ENCODE measurements at places on chromosomes 12 and 14.
A peak's percentile ranks its signal among the peaks of the same experiment; 100 is the strongest.

DNA sequence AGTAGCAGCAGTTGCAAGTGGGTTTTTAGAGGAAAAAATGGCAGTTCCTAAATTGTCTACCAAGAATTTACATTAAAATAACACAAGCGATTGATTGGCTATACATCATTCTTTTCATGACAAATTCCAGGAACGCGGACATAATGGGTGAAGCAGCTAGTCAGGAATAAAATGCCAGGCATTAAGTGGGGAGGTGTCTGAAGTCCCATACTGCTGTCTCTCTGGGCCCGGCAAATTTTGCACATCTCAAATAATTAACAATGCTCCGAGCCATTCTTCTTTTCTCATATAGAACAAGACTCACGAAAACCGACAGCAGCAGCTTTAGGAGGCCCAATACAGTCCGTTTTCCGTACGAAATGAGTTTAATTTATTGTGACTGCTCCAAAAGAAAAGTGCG, 696 bp downstream of the RPL36AL start:
- DNase-seq, result no peak

DNA sequence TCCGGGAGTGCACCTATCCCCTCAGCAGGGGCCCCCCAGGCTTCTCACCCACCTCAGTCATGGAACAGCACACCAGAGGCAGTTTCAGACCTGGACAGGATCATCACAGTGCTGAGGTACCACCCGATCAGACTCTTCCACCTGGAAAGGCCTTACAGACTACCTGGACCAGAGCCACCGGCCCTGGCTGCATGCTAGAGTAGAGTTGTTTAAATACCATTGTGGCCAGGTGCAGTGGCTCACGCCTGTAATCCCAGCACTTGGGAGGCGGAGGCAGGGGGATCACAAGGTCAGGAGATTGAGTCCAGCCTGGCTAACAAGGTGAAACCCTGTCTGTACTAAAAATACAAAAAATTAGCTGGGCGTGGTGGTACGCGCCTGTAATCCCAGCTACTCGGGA, 61.5 kb downstream of the TSPAN11 start:
- no peak for DNase-seq

DNA sequence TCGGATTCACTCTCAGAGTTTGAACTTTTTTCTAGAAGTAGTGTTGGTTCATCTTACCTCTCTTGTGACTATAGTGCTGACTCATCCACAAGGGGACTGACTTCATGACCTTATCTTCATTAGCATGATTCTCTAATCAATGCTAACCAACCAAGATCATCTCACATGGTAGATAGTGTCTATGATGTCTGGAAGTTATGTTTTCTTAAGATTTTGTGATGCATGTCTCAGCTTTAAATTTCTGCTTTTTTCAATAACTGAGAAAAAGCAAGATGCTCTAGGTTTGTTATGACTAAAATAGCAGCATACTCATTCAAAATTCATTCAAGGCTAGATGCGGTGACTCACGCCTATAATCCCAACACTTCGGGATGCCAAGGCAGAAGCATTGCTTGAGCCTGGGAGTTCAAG, 12.3 kb upstream of the SLC35E3 start:
- DNase-seq, result no peak

GRCh38 chr12:3677609-3678008, 75.3 kb downstream of the CRACR2A start:
- DNase-seq, result no peak

- DNase-seq, result no peak
Measured at GRCh38 chr12:119202544-119202943, 23.8 kb downstream of the HSPB8 start.

- DNase-seq, result no peak
Measured at GRCh38 chr12:12331896-12332295, 18.1 kb downstream of the MANSC1 start.

GRCh38 chr12:67710582-67710981, 62.0 kb downstream of the DYRK2 start:
- peak; percentile 44 for DNase-seq

DNA sequence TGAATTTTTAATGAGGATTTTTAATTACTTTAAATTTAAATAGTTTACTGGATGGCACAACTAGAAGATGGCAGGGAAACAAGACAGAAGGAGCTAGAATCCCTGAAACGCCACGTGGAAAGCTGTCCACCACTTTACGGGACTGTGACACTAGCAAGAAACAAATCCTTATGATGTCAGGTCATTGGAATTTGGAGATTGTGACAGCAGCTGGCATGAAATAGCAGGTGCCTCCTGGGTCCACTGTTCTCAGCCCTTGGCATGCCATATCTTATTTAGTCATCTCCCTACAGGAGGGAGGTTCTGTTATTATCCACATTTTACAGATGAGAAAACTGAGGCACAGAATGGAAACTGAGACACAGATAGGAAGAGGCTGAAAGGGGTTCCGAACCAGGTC, 113.8 kb downstream of the BCL11B start:
- DNase-seq, result no peak

GRCh38 chr12:68159681-68160304, at the start of gene IFNG:
TSS of gene IFNG (minus strand) at chr12:68159740. CDS start at chr12:68159615, 125 bp downstream.
- no peak for DNase-seq

DNA sequence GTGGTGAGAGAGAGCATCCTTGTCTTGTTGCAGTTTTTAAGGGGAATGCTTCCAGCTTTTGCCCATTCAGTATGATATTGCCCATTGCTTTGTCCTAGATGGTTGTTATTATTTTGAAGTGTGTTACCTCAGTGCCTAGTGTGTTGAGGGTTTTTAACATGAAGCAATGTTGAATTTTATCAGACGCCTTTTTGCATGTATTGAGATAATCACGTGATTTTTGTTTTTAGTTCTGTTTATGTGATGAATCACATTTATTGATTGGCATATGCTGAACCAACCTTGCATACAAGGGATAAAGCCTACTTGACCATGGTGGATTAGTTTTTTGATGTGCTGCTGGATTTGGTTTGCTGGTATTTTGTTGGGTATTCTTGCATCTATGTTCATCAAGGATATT, 302.3 kb upstream of the G2E3 start:
- no peak for DNase-seq

- DNase-seq, result no peak
Measured at GRCh38 chr14:84228702-84229101, 1301.2 kb upstream of the FLRT2 start.

DNA sequence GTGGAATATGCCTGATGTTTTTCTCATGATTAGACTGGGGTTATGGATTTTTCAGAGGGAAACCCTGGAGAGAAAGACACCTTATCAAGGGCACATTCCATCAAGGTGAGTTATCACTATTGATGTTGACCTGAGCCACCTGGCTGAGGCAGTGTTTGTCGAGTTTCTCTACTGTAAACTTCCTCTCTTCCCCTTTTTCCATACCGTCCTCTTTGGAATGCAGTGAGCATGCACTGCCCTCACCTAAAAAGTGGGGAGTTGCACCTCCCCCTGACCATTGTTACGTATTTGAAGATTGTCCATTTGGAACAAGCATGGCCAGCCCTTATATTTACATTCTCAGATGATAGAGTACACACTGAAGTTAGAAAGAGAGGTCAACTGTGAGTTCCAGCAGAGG, 53.9 kb upstream of the PWP1 start:
- DNase-seq, result no peak

DNA sequence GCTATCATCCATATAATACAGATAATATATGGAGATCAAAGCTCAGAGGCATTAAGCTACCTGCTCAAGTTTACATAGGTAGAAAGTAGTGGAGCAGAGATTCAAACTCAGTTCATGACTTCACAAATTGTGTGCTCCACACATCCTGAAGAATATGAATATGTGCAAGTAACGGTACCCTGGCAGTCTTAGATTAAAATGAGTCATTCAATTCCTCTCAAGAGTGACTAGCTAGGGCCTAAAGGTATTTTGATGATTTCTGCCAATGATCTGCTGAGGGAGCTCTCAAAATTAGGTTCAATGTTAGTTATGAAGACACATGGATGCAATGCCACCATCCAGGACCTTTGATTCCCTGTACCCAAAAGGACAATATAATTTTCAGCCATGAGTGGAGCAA, 58.9 kb downstream of the GRIP1 start:
- DNase-seq, result no peak

DNA sequence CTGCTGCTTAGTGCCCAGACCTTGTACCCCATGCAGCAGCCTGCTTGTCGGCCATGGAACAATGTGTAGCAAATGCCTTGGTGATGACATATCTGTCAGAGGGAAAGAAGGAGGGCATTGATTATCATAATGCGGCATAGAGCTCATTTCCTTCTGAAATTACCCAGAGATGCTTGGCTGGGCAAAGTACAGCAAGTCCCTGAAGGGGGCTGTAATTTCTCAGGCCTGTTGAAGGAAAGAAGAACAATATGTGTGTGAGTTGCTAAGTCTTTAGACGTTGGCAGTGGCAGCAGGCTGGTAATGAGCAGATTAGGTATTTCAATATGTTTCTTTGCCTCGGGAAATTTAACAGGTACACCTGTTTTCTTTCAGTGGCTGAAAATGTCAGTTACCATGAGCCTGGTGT, 128.6 kb downstream of the CRADD start:
- DNase-seq, result no peak

DNA sequence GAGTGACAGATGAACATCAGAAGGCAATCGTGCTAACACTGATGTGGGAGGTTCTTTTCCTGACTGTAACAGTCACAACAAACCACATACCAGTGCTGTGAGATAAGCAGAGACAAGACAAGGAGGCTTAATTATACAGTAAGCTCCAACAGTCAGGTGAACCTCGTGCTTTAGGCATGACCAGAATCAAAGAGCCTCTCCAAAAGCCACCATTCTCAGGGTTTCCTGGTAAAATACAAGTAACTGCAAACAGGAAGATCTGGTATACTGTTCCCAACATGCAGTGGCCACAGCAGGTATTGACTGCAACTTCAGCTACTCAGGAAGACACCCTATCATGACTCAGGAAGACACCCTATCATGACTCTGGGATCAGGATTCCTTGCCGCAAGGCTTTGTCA, 47.3 kb upstream of the GTF2A1 start:
- no peak for DNase-seq

DNA sequence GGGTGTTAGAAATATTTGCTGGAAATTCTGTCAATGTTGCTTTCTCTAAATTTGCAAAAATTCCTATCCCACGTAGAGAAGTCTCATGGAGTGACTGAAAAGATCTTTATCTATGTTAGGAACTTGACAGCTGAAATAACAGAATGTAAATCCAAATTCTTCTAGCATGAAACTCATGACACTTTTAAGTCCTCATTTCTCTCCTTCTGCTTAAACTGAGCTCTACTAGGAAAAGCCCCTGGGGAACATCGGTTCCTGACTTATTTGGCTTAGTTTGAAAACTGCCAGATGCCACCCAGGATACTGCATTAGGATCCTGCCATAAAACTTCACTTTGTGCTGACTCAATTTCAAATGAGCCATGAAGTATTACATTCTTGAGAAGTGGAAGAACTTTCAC, 426.0 kb downstream of the GALC start:
- no peak for DNase-seq

DNA sequence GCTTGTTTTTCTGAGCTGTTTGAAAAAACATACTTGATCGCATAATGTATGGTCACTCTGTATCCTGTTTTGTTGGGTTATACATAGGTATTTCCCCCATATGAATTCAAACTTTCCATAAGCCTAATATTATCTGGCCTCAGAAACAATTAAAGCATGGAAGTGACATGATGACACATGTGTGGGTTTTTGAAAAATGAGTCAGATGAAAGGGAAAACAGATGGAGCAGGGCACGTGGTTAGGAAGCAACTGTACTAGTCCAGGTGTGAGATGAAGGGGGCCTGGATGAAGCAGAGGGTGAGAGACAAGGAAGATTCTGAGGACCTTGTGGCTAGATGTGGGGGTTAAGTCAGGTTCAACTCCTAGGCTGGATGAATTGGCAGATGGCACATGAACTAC, 92.7 kb upstream of the DNM1L start:
- no peak for DNase-seq

DNA sequence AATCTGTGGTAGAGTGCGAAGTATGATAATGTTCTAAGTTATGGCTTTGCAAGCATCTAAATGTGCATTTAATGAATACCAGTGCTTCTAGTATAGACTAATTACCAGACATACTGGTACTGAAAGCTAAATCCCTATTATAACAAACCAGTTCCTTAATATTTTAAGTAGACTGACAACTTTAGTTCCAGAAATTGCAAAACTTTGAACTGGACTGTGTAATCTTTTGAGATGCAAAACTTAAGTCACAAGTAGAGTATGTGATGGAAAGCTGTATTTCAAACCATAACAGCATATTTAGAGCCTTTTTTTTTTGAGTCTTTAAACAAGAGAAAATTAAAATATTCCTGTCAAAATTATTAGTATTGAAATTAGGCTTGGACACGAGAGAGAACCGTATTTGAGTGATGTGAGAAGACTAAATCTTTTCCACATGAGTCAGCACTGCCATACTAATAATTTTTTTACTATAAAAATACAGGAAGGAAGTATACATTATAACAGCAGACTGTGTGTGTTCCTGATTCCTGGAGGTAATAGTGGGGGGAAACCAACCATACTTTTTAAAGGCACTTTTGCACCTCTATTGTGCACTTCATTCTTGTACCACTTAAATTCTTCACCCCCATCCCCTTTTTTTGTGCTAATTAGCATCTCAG, 45.5 kb downstream of the PPM1A start:
- no peak for DNase-seq

DNA sequence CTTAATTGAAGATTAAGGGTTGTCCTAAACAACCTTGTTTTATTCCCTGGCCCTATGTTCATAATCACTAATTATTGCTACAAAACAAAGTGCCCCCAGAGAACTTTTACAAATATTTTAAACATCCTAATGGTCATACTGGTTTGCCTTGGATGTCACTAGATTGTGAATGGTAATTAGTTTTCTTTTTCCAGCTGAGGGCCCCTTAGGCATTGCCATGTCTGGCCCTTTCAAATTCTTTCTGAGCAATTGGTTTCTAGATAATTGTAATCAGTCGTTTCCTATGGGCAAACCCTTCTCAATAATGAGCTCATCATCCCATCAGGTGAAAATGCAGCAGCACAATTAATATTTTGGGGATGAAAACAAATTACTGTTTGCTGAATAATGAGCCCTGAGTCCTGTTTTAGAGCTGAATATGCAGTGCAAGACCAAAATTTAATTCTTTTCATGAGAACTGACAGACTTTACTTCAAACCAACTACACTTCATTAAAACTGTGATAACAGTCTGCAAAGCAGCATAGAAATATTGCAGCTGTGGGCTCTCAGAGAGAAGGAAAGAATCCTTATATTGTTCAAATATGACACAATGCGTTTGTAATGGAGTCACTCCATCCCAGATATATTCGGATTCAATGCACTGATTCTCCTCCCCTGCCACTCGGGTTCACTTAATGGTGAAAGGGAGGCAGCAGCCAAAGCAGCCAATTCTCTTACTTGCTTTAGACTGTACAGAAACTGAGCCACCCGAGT, 67.7 kb upstream of the ARHGAP5 start:
- DNase-seq, result no peak

DNA sequence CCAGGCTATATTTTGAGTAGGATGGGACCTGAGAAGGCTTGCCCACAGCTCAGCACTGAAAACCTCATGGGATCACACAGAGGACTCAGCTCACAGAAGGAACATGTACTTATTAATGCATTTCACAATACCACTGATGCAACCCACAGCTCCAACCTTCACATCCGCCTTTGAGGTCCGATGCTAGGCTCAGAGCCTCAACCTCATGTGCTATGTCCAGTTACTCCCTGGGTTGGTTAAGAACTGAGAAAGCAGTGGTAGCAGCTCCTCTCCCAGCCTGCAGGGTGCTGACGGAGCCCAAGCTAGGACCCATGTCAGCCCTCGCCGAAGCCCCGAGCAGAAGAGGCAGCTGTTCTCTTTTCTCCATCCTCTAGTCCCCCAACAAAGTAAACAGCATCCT, 52.9 kb downstream of the SPTB start:
- DNase-seq, result no peak

Measured in ureter (tissue), 1 donor.